ENCODE measurements at places on chromosomes 2 and 18.

GRCh38 chr2:46561731-46562450 is 82.5 kb downstream of the TMEM247 start:
- DNase-seq = no peak

GRCh38 chr2:9984217-9984739 is 32.8 kb downstream of the GRHL1 start:
- no peak for DNase-seq

- DNase-seq = no peak
Observed at GRCh38 chr2:119683074-119683712, 4.2 kb downstream of the TMEM177 start.

GRCh38 chr2:167637741-167638140 is 609.7 kb downstream of the STK39 start:
- no peak for DNase-seq

DNA sequence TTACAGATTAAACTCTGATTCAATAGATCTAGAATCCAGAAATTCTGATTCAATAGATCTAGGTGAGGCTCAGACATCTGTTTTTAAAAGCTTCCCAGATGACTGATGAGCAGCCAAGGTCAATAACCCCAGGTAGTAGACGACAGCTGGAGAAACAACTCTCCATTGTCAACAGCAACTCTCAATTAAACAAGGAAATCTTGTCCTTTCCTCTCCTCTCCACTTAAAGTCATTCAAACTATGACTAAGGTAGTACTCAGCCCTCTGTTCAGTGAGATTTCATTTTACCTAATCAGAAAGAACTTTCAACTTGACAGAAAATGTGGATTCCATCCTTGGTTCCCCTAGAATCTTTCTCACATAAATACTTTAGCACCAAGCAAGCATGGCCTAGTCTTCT is 94.6 kb upstream of the SCG2 start:
- DNase-seq = no peak

GRCh38 chr2:164737612-164738081 is 104.0 kb downstream of the COBLL1 start:
- DNase-seq = no peak

GRCh38 chr18:24095976-24096375 is 42.9 kb upstream of the CABYR start:
- no peak for DNase-seq

GRCh38 chr2:145026456-145027455 is 506.8 kb upstream of the ZEB2 start:
- DNase-seq = no peak

DNA sequence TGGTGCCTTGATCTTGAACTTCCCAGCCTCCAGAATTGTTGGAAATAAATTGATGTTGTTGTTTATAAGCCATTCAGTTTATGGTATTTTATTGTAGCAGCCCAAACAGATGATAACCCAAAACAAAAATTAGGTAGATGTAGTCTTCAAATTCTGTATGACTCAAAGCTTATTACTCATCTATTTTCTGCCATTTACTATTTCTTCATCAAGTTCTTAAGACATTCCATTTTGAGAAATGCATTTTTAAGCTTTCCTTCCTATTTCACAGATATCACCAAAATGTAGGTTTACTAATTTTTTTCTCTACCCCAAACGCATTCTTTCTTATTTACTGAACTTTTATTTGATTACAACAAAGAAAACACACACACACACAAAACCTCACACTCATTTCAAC is 148.2 kb downstream of the RND3 start:
- no peak for DNase-seq

DNA sequence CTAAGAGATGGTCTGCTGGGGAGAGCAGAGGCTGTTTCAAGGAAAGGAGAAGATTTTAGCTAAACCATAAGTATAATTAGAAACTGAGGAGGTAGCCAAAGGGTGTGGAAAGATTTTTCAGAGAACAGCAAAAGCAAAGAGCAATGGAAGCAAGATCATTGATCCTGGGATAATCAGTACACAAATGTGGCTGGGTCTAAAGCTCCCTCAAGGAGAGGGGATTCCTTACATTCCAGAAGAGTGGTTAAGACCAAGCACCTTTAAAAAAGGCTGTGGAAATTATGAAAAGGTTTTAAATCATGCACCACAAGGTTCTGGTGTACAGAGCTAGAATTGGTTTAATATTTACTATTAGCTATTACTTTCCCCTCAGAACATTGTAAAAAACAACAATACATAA is 246.0 kb upstream of the UBE2E3 start:
- no peak for DNase-seq

DNA sequence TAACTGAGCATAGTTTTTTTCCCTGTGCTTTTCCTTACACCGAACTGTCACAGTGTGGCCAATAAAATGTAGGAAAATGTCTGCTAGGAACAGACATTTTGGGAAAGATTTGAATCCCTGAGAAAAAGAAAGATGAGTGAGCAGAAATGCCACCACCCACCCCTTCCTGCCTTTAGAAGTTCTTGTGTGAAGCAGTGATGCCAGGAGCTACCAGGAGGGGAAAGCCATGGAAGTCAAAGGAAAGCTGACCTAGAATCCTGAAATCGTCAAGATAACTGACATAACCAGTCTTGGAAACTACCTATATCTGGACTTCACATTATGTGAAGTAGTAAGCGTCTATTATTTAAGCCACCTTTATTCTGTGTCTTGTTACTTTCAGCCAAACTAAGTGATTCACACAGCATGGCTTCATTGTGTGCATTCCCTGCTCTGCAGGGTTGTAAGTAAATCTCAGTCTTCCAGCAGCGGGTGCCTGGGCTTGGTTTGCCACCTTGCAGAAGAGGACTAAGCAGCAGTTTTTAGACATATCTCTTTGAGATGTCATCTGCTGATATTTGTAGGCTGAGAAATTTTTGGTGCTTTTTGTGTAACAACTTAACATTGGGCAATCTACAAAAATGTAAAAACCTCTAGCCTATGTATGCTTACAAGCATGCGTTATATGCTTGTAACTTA is 11.2 kb upstream of the SPRED2 start:
- no peak for DNase-seq

DNA sequence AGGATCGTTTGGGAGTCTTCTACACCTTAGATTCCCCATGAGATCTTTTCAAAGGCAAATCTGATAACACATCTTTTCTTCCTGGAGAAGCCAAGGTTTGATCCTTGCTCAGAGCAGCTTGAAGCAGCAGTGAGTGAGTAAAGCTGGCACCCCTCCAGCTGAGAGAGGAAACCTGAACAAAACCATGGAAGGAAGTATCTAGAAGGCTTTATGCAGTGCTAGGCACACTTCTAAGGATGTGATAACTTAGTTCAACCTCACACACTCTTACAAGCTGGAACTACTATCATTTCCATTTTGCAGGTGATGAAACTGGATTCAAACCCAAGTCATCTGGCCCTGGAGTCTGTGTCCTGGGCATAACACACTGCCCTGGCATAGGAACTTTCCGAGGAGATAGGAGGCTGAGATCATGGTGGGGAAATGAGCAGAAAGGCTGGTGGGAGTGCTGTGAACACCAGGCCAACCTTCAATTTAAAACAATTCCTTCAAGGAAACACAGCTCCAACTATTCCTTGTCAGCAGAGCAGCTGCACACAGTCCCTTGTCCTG is 71.2 kb downstream of the CTAGE1 start:
- no peak for DNase-seq

GRCh38 chr2:3617198-3617890 is 22.4 kb downstream of the COLEC11 start:
- no peak for DNase-seq

GRCh38 chr2:79013629-79014028 is 11.9 kb upstream of the REG3G start:
- DNase-seq = no peak

DNA sequence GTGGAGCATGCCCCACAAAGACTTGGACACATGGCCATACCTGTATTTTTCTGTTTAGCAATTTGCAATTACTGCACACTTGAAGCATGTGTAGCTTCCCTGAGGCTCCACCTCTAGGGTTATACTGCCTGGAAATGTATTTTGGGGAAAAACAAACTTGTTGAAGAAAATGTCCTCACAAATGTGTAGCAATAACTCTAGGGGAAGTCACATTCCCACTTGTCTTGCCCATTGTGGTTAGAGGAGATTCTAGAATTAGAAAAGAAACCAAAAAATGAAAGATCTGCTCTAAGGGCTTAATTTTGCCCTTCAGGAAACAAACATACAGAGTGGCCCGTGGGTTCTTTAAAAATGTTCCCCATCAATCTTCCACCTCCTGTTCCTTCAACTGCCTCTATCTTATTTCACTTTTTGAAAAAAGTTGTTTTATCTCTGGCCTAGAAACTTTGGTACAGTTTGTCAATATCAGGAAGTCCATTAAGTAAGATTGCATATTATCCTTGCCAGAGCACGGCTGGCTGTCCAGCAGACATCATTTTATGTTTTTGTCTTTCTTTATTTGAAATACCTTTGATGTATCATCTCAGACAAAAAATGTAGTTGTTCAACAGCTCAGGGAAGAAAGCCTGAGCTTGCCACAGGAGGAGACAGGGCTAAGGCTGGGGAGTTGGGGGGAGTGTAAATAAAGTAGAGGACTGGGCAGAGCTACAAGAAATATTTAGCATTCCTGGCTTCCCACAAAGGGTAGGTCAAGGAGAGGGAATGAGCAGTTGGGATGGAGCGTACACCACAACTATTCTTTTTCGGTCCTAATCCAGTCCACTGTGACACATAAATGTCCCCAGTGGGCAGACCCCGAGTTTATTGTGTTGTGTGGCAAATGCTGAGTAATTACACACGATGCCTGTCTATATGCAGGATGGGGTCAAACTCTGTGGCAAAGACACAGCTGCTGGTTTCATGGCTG is 96.8 kb upstream of the CDC42EP3 start:
- no peak for DNase-seq

- DNase-seq = no peak
Observed at GRCh38 chr2:168185583-168186274, 61.7 kb downstream of the STK39 start.

DNA sequence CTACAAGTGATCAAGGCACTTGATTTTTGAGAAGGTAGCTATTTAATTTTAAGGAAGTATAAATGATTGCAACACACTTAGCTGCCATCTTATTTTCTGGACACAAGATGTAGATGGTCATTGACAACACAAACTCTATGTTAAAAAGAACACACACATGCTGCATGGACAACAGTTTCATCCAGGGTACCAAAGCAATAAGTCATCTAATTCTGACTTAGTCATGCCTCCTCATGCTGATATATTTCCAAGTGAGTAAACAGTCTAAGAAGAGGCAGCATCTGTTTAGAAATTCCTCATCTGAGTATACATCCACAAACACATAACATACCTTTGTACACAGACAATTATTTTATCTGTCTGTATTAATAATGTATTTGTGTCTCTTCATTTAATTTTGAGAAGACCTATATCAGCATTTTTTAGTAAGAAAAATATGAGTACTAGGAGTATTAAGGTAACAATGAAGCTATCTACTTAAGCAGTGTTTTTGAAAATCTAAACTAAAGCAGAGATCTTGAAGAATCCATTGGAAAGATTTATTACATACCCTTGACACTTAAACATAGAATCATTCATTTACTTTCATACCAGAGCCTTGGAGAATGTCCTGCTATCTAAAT is 84.9 kb downstream of the SCN1A start:
- no peak for DNase-seq
